ENCODE measurements at places on chromosomes 2 and 18.

GRCh38 chr2:191899410-191899809 is 52.5 kb upstream of the CAVIN2 start:
- DNase-seq = peak; percentile 88

DNA sequence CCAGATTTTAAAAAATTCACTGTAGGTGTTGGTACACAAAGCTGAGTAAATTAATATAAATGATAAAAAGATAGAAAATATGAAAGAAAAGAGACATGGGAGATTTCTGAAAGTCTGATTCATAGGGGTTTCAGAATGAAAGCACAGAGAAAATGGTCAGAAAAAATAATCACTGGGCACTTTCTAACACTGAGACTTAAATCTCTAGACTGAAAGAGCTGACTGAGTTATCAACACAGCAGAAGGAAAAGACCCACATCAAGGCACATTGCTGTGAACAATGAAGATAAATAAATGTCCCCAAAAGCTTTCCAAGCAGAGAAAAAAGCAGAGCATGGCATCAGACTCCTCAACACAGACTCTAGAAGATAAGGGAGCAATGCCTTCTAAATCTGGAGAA is 277.2 kb downstream of the BCL2 start:
- DNase-seq = no peak

GRCh38 chr2:86241611-86242010 is 42.4 kb downstream of the MRPL35 start:
- no peak for DNase-seq

- no peak for DNase-seq
Measured at GRCh38 chr2:217831306-217831705, 171.5 kb downstream of the TNS1 start.

- no peak for DNase-seq
Measured at GRCh38 chr2:135942936-135943688, 42.3 kb downstream of the DARS1 start.

GRCh38 chr2:14632133-14632936 is at the start of gene LRATD1:
Gene LRATD1 (plus strand): TSS chr2:14632717. CDS start chr2:14633980, 1,263 bp downstream.
- DNase-seq = peak; percentile 57

DNA sequence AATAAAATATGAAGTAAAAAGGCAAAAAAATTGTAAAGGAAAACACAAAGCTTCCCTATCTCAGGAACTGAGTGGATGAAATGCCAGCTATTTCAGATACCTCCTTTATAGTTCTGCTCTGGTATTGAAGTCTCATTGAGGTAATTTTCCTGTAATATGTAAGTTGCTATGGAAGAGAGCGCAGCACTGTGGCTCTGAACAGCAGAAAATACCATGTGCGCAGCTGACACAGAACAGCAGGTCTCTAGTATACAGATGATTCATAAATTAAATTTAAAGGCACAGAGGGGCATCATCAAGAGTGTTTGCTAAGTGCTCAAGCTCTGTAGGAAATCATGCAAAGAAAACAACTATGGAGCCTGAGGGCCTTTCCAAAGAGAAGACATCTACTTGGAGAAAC is 315.3 kb upstream of the CDH7 start:
- DNase-seq = no peak

GRCh38 chr18:77314511-77314910 is 64.9 kb downstream of the GALR1 start:
- DNase-seq = no peak

- DNase-seq = no peak
Measured at GRCh38 chr2:199812493-199812892, 38.5 kb downstream of the FTCDNL1 start.

- no peak for DNase-seq
Measured at GRCh38 chr2:71005271-71006202, 10.9 kb upstream of the TEX261 start.

DNA sequence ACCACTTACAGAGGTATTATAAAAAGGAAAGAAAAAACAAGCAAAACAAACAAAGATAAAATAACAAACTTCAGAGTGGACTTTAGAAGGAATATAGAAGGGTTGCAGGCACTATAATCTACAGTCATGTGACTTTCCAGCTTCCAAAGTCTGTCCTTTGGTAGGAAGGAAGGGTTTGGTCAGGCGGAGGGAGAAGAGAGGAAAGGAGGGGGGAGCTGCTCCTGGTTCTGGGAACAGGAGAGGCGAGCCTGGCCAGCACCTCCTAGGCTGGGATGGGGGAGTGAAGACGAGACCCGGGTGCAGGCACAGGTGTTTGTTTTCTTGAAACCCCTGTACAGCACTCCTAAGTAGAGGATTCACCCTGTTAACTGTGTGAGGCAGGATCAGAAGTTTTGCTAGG is 53.8 kb upstream of the GATA6 start:
- no peak for DNase-seq
